ENCODE measurements at places on chromosomes 11 and 22. TPM values are rescaled to one million over a fixed set of nuclear protein-coding genes. Genes with fewer than 3 reads are reported as not detected.

MS4A12 gene
- total RNA-seq, result not detected

PTGDR2 gene
- total RNA-seq, result 3.6 TPM

SCGB1A1 gene
- not detected for total RNA-seq

PLAAT5 gene
- total RNA-seq, result not detected

GNG3 gene
- not detected for total RNA-seq

LRRC75B gene
- total RNA-seq, result 0.19 TPM

RAB3IL1 gene
- 0.44 TPM for total RNA-seq

TEF gene
- total RNA-seq, result 8.8 TPM

OR4C15 gene
- total RNA-seq, result not detected

IGF2 gene
- not detected for total RNA-seq

CABP4 gene
- 2.3 TPM for total RNA-seq

INPPL1 gene
- total RNA-seq, result 145 TPM

ANO5 gene
- total RNA-seq, result not detected

FAM180B gene
- not detected for total RNA-seq

PGM2L1 gene
- 10.4 TPM for total RNA-seq

TTC17 gene
- total RNA-seq, result 105 TPM

SNX15 gene
- total RNA-seq, result 24.5 TPM

PRODH gene
- total RNA-seq, result 0.23 TPM

MRGPRF gene
- not detected for total RNA-seq

SLC7A4 gene
- not detected for total RNA-seq

MB gene
- not detected for total RNA-seq

TRIM49 gene
- total RNA-seq, result not detected

TYR gene
- total RNA-seq, result not detected

OR2D3 gene
- total RNA-seq, result not detected

All from CD4-positive, alpha-beta memory T cell (primary cell).